ENCODE measurements at places on chromosomes 6 and 20.

DNA sequence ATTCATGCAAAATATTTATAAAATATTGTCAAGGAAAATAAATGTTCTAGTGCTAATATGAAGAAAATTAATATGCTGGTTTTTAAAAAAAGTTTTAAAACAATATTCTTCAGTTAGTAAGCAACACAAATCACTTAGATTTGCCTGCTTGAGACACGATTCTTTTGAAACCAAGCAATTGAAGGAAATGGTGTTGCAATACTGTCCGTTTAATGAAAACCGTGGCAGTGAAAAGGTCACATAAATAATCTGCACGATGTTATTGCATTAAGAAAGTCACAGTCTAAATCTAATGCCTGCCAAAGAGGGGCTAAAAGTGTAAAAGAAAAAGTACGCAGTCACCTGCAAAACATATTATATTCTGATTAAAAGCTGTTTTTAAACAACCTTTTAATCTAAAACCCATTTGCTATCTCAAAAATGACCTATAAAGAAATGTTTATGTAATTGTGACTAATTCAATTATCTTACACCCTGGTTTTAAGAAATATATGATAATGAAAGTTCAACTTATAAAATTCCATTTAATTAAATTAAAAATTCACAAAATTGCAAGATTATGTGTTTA, 143.0 kb downstream of the GMDS start:
- DNase-seq, result peak; percentile 80

GRCh38 chr6:86456821-86457220, 480.5 kb upstream of the HTR1E start:
- no peak for DNase-seq

GRCh38 chr6:125485757-125486156, 184.0 kb upstream of the HDDC2 start:
- DNase-seq, result no peak

GRCh38 chr6:13724182-13724581, 12.5 kb upstream of the RANBP9 start:
- no peak for DNase-seq

All from endothelial cell of umbilical vein (primary cell).